ENCODE measurements at places on chromosomes 4 and X. TPM values are rescaled to one million over a fixed set of nuclear protein-coding genes. Genes with fewer than 3 reads are reported as not detected.

- peaks cover 25% of the 10 kb centered on the region for H3K4me1 ChIP-seq
- H3K27ac ChIP-seq, result no peak overlapping the region
- DNase-seq, result no peak
- no peaks in the 10 kb centered on the region for H3K36me3 ChIP-seq
Observed at GRCh38 chr4:102564399-102565059, 63.4 kb downstream of the NFKB1 start.

DNA sequence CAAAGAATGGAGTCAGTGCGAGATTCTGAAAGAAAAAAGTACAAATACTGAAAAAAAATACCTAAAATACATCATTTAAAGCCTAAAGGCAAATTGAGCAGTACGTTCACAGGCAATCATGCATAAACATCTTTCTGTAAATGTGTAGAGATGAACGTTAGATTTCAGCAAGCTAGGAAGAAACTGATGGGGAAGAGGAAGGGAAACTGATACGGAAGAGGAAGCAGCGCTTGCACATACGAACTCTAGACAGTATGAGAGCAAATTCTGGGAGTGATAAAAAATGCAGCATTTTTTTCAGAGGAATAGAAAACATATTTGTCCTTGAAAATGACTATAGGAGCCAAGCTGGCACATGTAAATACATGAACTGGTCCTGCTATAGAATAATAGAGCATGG is 9.4 kb downstream of the ANKRD50 start:
- H3K27ac ChIP-seq, result no peak overlapping the region
- H3K27me3 ChIP-seq, result no peaks in the 10 kb centered on the region
- H3K4me1 ChIP-seq, result no peaks in the 10 kb centered on the region

The GPR50 gene
- not detected for total RNA-seq

GRCh38 chrX:45428831-45429230 is 228.2 kb upstream of the DIPK2B start:
- no peaks in the 10 kb centered on the region for H3K27me3 ChIP-seq
- H3K4me3 ChIP-seq, result no peak overlapping the region
- H3K4me1 ChIP-seq, result no peaks in the 10 kb centered on the region
- H3K36me3 ChIP-seq, result no peaks in the 10 kb centered on the region
- H3K27ac ChIP-seq, result no peak overlapping the region

DNA sequence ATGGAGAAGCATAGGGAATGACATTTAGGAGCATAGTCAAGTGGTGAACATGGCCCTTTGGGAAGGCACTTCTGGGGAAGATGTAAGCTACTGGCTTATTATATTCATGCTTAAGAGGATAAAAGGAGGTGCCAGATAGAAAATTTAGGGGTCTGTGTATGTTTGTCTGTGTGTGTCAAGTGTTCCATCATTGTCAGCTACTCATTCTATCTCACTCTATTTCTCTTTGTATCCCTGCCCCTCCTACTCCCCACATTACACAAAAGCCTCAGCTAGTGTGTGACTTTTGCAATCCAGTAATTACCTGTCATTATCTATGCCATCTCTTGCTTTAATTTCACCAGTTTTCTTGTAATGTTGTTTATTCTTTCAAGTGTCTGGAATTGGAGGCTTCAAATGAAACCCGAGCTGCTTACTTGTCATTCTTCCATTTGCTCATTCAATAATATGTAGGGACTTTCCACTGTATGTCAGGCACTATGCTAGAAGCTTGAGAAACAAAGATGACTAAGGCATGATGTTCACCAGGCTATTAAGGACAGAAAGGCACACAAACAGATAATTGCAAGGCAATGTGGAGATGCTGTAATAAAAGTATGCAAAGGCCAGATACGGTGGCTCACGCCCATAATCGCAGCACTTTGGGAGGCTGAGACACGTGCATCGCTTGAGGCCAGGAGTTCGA is 229.8 kb upstream of the TEX13C start:
- H3K4me3 ChIP-seq, result no peak overlapping the region
- no peaks in the 10 kb centered on the region for H3K4me1 ChIP-seq
- H3K27ac ChIP-seq, result no peak overlapping the region
- no peak for DNase-seq
- no peaks in the 10 kb centered on the region for H3K27me3 ChIP-seq

DNA sequence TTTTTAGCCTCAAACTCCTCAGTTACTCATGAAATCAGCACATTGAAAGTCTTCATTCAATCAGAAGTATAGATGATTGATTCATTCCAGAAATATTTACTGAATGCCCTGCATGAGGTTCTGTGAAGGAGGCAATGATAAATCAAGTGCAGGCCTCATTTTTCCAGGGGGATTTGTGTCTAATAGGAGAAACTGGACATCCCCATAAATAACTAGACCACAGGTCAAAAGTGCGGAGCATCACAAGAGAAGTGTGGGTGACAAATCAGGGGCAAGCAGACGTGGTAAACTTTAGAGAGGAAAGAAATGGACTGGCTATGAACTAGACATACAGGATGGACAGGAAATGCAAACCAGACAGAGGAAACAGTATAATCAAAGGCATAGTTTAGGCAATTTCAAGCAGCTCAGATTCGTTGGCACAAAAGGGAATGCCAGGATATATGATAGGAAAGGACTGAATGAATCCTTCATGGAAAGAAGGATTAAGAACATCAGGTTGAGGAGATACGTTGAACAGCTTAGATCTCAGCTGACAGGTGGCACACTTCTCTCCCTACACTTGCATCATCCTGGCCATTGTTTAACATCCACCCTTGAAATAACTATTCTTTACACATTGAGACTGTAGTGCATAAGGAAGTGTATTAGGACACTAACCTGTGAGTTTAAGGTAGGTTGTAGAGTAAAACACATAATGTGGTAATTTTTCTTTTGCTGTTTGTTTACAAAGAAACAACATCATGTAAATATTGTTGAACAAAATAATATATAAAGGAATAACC is 69.6 kb upstream of the RASGEF1B start:
- no peaks in the 10 kb centered on the region for H3K27me3 ChIP-seq
- no peak overlapping the region for H3K27ac ChIP-seq
- DNase-seq, result no peak
- no peak overlapping the region for H3K4me3 ChIP-seq

- no peak for DNase-seq
- no peaks in the 10 kb centered on the region for H3K36me3 ChIP-seq
- no peaks in the 10 kb centered on the region for H3K4me1 ChIP-seq
Observed at GRCh38 chr4:100593935-100594334, 76.1 kb upstream of the EMCN start.

GRCh38 chr4:127134490-127134889 is 498.3 kb upstream of the INTU start:
- H3K27ac ChIP-seq, result no peak overlapping the region
- H3K36me3 ChIP-seq, result no peaks in the 10 kb centered on the region

The CLIC2 gene
- 21.0 TPM for total RNA-seq

- H3K27me3 ChIP-seq, result no peaks in the 10 kb centered on the region
- H3K36me3 ChIP-seq, result no peaks in the 10 kb centered on the region
- peak overlapping the region; percentile 14 for H3K27ac ChIP-seq
- H3K4me1 ChIP-seq, result peaks cover 16% of the 10 kb centered on the region
- DNase-seq, result no peak
Observed at GRCh38 chr4:145279122-145279960, 99.0 kb upstream of the OTUD4 start.

DNA sequence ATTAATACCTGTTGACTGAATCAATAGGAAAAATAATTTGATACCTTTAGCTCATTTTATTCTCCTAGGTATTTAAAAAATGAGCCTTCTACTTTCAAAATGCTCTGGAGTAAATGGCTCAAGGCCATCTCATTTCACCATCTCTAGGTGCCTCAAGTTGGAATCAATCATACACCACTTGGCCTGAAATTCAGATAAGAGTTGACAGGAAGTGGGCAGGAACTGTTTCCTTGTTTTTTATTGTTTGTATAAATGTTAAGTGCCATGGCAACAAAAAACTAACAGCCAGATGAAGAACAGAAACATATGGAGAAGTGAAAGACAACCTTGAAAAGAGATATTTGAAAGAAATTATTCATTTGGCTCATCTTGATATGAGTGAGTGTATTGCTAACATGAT is 12.4 kb downstream of the LIMCH1 start:
- no peaks in the 10 kb centered on the region for H3K27me3 ChIP-seq
- no peak overlapping the region for H3K4me3 ChIP-seq
- H3K36me3 ChIP-seq, result no peaks in the 10 kb centered on the region
- H3K27ac ChIP-seq, result no peak overlapping the region
- DNase-seq, result no peak

- peaks cover 20% of the 10 kb centered on the region for H3K4me1 ChIP-seq
- peaks cover 16% of the 10 kb centered on the region for H3K36me3 ChIP-seq
- DNase-seq, result no peak
- peak overlapping the region; percentile 62 for H3K4me3 ChIP-seq
- no peaks in the 10 kb centered on the region for H3K27me3 ChIP-seq
Observed at GRCh38 chrX:154019061-154019621, 561 bp downstream of the IRAK1 start.
